GM23338 (cell line): ENCODE measurements at places on chromosomes 6 and 20.
A peak's percentile ranks its signal among the peaks of the same experiment; 100 is the strongest.

GRCh38 chr6:15249371-15250019, 3.6 kb downstream of the JARID2 start:
- DNase-seq = no peak

DNA sequence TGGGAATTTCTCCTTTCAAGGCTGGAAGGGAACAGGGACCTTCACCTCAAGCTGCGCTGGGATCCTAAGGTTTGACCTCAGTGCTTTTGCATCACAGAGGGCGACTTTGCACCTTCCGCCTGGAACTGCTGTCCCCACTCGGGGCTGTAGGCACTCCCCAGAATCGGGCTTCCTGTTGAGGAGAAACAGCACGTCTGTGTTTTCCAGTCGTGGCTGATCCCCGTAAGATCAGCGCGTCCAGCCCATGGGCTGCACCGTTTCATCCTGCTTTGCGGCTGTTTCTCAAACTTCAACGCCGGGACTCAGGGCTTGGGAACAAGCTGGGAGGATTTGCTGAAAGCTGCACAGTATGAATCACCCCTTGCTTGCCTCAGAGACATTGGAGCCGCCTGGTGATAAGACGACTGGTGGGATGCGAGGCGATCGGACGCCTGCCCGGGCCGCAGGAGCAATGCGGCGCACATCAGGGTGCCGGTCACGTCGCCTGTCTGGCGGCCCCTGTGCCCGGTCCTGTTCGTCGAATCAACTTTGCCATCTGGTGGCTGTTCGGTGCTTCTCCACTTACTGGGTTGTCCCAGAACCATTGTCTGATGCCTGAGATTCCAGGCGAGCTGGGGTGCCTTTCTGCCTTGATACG, 53.6 kb upstream of the FRMD1 start:
- DNase-seq = peak; percentile 88

GRCh38 chr20:9279918-9280401, 211.1 kb downstream of the PLCB4 start:
- DNase-seq = no peak

GRCh38 chr20:38434301-38434741, 807 bp downstream of the SNHG17 start:
- DNase-seq = peak; percentile 21

- no peak for DNase-seq
These were observed 196.1 kb downstream of the JARID2 start for GRCh38 chr6:15441981-15442380.

GRCh38 chr6:10310826-10311225, 104.0 kb downstream of the TFAP2A start:
- DNase-seq = no peak

GRCh38 chr6:109301418-109301817, 80.8 kb downstream of the CD164 start:
- no peak for DNase-seq

DNA sequence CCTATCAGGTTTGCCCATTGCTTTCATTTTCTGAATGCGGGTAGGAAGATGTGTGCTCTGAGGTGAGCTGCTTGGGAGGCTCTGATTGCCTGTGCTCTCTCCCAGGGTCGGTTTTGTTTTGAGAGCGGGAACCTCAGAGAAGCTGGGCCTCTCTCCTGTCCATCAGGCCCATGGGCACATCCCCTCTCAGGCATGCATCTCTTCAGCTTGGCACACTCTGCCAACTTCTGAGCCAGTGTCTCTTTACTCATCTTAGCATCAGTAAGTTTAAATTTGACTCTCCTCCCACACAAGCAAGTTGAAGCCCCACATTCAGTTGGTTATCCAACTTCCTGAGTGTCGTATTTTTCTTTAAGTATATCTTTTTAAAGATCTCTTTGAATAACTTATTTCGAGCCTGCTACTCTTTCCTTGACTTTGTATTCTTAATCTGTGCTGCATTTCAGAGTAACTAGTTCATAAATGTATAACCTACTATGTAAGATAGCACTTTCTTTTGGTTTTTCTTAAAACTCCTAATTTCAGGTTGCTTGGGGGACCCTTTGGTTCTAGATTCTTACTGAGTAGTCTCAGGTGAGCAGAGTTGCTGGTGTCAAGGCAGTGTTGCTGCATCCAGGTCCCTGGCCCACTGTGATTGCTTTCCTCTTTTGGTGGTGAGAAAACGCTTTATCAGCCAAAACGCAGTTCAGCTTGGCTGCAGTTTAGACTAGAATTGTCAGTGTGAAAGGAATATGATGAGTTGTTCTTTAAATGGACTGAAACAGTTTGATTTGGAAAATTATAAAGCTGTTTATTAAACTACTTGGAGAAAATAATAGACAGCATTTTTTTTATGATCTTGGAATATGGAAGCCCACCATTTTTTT, 54.8 kb downstream of the SNX9 start:
- DNase-seq = no peak

- no peak for DNase-seq
These were observed 14.0 kb upstream of the GSTA4 start for GRCh38 chr6:53009056-53009455.

DNA sequence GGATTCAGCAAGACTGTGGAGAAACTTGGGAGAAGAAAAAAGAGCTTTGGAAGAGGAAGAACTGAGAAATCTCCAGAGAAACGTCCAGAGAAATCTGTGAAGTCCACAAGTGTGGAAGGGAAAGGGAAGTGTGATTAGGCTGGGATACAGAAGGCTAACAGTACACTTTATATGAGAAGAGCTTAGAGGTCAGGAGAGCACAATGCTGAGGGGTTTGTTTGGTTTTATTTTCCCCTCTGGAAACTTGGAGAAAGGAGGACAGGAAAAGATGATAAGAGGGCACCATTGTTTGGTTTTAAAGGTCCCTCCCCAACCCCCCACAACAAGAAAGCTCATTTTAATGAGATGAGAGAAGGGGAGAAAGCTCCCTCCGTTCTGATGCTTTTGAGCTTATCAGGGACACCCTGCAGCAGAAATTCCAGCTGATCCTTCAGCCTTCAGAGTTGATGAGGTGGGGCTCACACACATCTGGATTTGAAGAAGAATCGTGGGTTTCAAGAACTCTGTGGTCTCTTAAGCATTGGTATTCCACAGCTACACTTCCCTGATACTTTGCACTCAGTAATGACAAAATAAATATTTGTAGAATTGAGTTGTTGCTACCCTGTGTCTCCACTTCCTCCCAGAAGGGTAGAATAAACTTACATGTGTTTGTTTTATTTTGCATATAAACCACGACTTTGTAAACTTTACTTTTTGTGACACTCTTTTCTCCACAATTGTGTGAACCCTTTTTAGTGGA, 1.9 kb downstream of the NT5E start:
- no peak for DNase-seq

- peak; percentile 49 for DNase-seq
These were observed 233.6 kb upstream of the ASCC3 start for GRCh38 chr6:101114703-101115102.

GRCh38 chr6:25623879-25624278, 28.1 kb upstream of the SCGN start:
- DNase-seq = no peak

GRCh38 chr6:151374036-151374683, 17.2 kb downstream of the ZBTB2 start:
- peak; percentile 55 for DNase-seq

- no peak for DNase-seq
These were observed 67.7 kb downstream of the ANKRD6 start for GRCh38 chr6:89500611-89501010.

DNA sequence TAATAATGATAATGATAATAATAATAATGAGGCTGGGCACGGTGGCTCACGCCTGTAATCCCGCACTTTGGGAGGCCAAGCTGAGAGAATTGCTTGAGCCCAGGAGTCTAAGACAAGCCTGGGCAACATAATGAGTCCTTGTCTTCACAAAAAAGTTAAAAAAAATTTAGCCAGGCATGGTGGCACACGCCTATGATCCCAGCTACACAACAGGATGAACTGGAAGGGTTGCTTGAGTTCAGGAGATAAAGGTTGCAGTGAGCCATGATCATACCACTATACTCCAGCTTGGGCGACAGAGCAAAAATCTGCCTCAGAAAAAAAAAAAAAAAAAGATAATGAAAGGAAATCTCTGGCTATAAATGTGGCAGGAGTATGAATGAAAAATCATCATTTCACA, 213.4 kb downstream of the HIVEP2 start:
- DNase-seq = no peak

DNA sequence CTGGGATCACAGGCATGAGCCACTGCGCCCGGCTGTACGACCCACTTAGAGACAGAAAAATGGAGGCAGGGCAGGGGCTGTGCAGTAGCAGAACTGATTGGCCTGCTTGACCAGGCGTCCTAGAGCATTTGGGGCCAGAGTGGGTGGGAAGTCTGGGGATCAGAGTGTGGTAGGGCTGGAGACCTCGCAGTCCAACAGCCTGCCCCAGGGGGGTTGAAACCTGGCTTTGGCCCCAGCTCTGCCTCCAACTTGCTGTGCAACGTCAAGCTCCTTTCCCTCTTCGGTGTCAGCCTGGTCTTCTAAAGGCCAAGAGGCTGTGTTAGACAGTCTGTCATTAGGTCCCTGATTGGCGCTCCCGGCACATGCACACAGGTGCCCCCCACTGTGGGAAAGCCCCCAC, 15.3 kb upstream of the SPDEF start:
- DNase-seq = no peak

DNA sequence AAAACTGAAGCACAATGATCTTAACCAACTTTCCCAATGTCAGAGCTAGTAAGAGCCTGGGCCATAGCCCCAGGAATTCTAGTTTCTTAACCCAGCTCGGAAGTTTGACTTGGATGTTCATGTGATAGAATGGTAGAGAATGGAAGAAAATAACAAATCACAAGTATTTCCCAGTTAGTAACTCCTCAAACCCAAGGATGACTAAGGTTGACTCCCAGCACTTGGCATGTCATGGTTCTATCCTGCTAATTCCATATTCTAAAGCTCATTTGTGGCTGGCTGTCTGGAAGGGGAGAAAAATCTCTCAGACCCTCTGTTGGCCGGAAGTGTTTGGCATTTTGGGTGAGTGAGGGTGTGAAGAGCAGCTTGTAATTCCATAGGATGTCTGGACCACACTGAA, 248.7 kb downstream of the RFPL4B start:
- DNase-seq = no peak

GRCh38 chr6:31615748-31616147, 714 bp downstream of the AIF1 start:
- peak; percentile 38 for DNase-seq

DNA sequence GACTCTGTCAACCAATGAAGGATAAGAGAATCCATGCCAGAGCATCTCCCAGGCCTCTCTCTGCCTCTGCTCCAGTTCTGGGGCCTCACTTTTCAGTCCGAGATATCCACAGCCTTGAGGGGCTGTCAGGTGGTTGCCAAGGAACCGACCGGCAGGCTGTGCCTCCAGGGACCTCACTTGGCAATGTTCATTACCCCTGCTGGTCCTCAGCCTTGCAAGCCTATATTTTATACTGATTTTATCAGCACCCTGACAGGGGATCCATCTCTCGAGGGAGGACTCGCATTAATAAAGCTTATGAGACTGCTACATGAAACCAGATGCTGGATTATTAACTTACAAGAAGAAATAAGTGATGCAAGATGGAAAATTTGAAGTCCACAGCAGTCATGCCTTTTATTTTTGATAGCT, 39.9 kb downstream of the TMC2 start:
- no peak for DNase-seq

DNA sequence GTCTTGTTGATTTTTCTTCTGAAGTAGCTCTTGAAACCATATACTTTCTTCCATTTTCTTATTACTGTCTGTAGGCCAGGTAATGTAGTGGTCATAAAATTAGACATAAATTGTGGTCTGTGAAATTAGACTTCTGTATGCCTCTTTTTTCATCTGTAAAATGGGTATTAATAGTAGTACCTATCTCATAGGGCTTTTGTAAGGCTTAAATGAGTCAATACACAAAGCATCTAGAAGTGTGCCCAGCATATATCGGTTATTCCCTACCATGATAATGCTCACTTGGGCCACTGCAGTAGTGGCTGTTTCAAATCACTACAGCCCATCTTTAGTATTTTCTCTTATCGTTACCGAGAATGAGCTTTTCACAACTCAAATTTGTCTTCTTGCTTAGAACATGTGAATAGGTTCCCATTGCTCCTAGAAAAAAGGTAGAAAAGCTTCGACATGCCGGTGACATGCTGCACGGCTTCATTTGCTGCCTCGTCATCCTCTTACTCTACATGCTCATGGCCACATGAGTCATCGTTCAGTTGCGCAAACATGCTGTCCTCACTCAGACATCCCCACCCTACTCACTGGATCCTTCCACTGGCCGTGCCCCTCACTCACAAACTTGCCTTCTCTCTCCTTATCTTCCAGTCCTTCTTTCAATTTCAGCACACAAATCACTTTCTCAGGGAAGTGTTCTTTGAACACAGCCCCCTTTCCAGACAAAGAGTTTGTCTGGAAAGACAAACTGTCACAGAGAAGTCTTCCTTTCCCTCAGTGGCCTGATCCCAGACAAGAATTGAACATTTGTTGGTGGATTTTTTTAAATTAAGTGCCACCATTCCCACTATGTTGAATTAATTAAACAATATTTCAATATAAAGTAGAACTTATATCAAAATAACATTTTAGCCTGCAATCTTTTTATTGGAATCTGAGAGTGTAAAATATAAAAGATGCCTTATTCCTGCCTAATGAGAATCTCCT, 32.2 kb upstream of the ERVFRD-1 start:
- DNase-seq = no peak

DNA sequence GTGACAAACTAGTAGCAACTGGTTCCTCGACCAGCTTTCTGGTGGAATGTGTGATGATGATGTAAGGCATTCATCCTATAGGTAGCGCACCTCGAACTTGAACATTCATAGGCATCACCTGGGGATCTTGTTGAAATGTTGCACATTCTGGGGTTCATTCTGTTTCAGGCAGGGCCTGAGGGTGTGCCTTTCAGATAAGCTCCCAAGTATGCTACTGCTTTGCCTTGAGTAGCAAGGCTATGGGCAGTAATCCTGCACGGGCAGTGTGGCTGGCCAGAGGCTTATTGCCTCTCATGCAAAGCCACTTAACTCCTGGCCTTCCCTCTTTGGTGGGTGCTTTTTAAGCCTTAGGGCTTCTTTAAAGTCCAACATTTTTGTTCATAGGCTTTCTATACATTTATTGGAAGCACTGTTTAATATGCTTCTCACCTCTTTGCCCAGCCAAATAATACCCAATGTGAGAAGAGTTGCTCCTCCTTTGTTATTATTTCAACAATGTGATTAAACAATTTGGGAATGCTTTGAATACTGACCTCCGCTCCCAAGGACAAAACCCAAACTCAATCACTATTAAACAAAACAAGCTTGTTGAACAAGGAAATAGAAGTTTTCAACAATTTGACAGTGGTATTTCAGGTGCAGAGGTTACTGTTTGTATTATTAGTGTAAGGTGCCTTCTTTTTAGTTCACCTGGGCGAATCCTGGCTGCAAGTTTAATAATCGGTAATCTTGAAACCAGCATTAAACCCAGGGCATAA, 57.5 kb downstream of the JARID2 start:
- DNase-seq = no peak
